Fibroblast of skin of back (primary cell): ENCODE measurements at places on chromosomes 7 and 10.
A peak's percentile ranks its signal among the peaks of the same experiment; 100 is the strongest.

DNA sequence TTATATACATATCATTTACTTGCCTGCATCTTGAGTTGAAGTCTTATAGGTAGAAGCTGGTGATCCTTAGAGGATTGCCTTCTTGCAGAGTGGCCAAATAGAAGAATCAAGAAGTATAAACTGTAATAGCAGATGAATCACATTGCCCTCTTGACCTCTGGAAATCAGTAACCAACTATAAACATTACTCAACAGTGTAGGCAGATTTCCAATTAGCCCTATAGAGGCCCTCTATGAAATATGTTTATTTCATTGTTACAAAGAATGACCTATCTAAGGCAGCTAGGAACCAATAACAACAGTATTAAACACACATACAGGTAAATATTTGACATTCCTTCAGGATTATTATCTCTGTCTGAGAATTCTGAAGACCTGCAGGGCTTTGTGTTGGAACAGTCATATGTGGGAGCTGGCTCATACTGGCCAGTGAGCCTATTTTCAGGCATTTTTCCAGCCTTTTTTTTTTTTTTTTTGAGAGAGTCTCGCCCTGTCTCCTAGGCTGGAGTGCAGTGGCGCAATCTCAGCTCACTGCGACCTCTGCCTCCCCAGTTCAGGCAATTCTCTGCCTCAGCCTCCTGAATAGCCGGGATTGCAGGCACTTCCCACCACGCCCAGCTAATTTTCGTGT, 7.2 kb upstream of the SRI start:
- DNase-seq = peak; percentile 59

GRCh38 chr7:107946881-107947280, 55.9 kb downstream of the DLD start:
- no peak for DNase-seq

DNA sequence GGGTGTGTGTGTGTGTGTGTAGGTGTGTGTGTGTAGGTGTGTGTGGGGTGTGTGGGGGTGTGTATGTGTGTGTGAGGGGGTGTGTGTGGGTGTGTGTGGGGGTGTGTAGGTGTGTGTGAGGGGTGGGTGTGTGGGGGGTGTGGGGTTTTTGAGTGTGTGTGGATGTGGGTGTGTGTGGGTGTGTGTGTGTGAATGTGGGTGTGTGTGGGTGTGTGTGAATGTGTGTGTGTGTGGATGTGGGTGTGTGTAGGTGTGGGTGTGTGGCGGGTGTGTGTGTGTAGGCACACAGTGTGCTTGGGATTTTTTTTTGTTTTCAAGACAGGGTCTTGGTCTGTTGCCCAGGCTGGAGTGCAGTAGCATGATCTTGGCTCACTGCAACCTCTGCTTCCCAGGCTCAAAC, 36.8 kb upstream of the TCF7L2 start:
- no peak for DNase-seq

GRCh38 chr7:34757570-34758110, 99.6 kb downstream of the NPSR1 start:
- DNase-seq = no peak

- DNase-seq = no peak
Measured at GRCh38 chr10:45425621-45426563, 51.9 kb downstream of the ALOX5 start.

DNA sequence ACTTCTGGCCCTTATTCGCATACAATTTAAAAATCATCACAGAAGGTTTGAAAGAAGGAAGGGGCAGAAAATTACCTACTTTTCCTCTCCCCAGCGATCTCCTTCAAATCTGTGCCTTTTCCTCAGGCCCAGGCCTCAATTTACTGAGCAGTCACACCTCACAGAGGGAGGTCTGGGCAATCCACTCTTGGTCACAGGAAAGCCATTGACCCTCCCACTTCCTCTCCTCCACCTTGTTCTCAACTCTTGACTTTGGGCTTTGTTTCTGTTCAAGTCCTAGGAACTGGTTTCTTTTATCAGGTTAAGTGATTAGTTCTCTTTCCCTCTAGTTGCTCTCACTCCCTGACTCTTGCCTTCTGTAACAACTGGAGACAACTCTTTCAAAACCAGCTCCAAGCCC, 37.0 kb upstream of the ATRNL1 start:
- DNase-seq = no peak

DNA sequence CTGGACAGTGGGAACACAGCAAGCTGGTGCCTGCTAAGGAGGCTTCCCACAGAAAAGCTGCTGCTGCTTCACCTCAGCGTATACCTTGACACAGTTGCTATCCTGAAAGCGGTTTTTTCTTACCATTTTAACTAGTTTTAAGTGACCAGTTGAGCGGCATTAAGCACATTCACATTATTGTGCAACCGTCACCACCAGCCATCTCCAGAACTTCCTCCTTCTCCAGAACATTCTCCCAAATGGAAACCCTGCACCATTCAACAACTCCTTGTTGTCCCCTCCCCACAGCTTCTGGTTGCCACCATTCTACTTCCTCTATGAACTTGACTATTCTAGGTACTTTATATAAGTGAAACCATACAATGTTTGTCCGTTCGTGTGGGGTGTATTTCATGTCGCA, 169.9 kb downstream of the SNX10 start:
- no peak for DNase-seq

GRCh38 chr7:7918736-7919448, 49.7 kb upstream of the GLCCI1 start:
- no peak for DNase-seq

DNA sequence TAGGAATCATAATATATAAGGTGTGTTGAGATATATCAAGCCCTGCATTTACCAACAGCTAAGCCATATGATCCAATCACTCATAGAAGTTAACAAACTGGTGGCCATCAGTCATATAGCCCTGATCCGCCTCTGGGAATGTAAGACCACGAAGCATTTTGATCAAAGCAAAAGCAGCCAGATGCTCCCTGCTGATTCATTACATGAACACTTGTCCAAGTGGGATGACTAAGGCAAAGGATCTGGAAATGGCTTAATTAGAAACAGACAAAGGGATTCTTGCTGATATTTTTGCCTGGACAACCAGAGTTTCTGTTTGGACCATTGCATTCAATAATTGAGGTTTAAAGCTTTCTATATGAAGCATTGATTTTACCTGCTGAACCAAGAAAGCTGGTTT, 535.5 kb downstream of the GPAM start:
- peak; percentile 62 for DNase-seq

DNA sequence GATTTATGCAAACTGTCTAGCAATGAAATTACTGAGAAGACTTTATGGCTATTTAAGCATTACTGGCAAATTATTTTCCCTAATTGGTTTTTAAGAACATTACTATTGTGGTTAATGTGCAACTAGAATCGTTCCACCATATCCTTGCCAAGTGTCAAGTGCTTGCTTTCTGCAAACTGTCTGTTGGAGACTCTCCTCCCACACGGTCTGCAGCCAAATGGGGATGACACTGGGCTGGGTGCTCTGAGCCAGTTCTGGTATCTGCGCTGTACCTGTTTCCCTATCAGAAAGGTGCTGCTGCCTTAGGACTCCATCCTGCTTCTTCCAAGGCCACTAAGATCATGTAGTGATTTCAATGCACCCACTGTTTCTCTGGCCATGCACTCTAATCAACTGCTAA, 110.4 kb downstream of the RAMP3 start:
- no peak for DNase-seq

DNA sequence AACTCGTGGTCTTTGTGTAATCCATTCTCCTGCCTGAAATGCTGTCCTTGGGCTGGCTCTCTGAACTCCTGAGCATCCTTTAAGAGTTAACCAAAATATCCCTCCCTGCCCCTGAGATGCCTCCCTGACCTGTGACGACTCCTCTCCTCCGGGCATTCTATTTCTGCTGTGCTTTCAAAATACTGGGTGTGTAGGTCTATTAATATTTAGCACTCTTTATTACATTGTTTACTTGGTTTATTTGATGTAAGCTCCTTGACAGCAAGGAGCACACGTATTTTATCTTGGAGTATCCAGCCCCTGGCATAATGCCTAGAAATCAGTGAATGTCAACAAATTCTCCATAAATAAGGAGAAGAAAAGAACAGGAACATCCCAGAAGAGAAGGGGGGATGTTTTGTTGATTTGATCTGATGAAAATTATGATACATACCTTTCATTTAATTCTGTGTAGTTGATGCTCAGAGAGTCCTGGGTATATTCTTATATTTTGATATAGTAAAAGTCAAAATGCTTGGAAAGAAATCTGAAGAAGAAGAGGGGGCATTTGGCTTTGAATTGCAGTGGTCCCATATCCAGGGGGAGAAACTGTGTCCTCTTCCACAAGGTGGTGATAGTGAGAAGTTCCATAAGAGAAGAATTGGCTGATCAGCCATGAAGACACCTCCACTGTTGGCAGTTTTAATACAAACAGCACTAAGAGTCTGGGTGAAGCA, 107.7 kb upstream of the MPP7 start:
- DNase-seq = no peak

DNA sequence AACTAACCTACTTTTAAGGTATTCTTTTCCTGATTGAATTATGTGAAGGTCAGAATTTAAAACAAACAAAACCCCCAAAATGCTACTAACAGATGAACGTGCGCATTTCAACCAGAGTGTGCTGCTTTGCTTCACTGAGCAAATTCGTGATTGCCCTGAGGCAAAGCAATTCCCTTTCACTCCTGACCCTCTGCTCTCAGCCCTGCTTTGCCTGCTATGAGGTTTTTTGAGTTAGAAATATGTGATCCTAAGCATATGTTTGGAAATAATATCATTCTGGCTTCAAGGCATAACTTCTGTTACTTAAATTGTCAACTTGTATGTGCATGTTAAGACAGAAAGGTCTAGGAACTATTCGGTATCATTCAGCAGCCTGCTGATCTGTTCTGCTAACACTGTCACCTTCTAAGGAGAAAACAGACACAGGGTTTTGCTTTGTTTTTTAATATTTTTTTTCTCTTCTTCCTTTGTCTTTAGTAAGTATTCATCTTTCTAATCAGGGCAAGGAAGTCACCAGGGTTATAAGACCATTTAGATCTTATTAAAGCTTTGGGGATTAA, 124.2 kb downstream of the GNAT3 start:
- DNase-seq = no peak

- DNase-seq = no peak
Measured at GRCh38 chr7:77222819-77223218, 23.2 kb upstream of the FGL2 start.

DNA sequence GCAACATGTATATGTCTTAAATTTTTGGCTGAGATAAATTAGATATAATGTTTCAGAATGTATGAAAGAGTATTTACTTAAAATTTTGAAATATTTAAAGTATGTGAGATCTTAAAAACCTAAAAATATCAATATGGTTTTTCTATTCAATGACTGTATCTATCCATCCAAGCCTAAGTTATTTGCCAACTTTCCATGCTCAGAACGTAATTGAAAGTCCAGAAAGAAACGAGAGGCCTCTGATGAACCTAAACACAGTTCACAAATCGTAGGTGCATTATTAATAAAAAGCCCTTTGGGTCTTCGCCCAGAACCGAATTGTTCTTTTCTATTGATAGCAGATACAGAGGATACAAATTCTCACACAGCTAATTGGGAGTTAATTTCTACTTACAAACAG, 6.5 kb downstream of the SVIL start:
- no peak for DNase-seq

DNA sequence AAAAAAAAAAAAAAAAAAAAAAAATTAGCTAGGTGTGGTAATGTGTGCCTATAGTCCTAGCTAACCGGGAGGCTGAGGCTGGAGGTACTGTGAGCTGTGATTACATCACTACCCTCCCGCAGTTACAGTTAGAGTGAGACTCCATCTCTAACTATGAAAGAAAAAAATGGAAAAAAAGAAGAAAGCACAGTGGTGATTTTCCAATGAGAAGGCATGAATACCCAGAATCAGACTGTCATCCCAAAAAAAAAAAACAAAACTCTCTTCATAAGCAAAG, 269.9 kb upstream of the MKLN1 start:
- no peak for DNase-seq

DNA sequence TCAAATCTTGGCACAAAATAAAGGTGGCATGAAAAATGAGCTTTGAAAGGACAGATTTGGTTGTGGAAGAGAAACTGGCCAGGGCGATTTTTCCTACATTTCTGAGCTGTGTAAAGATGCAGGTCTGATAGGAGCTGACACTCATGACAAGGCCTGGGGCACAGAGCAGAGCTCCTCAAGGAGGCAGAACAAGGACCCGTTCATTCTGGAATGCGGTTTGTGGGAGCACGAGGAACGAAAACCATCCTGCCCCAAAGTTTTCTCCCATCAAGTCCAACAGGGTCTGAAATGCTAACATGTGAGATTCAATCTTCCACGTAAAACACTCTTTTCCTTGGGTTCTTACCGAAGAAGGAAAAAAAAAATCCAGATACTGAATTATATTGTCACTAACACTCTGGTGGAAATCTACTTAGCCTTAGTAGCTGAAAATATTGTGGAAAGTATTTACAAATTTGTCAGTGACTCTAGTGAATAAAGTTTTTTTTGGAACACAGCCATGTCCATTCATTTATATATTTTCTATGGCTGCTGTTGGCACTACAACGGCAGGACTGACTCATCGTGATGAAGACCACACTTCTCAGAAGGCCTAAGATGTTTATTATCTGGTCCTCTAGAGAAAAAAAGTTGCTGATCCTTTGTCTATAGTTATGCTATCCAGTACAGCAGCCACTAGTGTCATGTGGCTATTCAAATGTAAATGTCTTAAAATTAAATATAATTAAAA, 215.7 kb downstream of the BAMBI start:
- DNase-seq = peak; percentile 86
